ENCODE measurements at places on chromosomes 4 and X. TPM values are rescaled to one million over a fixed set of nuclear protein-coding genes. Genes with fewer than 3 reads are reported as not detected.

The ATP1B4 gene
- total RNA-seq: not detected

DNA sequence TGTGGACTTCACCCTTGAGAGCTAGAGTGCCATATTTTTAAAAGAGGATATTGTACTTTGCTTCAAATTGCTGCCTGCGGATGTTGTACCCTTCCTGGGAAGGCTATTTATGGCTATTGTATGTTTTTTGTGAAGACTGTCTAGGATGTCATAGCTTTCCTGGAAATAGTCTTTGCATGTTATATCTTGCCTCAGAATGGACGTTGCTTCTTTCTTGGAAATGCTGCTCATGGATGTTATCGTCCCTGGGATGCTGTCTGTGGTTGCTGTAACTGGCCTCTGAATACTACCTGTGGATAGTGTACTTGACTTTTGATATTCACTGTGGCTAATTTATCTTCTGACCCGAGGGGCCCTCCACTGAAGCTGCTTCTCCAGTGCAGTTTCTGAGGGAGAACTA lies 146.8 kb downstream of the ENOX2 start:
- DNase-seq: no peak

GRCh38 chr4:169293343-169294176 lies 22.8 kb upstream of the SH3RF1 start:
- peak; percentile 24 for DNase-seq

- no peak for DNase-seq
Measured at GRCh38 chrX:12526306-12526705, 264.9 kb upstream of the PRPS2 start.

GRCh38 chr4:24979554-24979953 lies 51.2 kb downstream of the LGI2 start:
- DNase-seq: no peak

The PASD1 gene
- total RNA-seq: not detected

DNA sequence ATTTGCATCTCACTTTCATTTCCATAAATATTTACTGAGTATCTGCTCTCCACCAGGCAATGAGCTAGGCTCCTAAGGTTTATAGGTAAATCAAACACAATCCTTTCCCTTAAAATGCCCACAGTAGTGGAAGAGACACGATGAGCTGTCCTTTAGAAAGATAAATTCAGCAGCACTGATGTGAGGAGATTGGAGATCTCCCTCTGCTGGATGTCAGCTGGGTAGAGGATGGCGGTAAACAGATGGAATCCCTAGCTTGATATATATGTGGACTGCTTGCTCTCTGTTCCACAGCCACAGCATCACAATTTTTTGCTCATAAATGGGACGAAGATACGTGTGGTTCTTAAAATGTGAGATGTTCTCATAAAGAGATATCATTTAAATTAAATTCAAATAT lies 216.4 kb upstream of the RASGEF1B start:
- no peak for DNase-seq

The SPANXC gene
- not detected for total RNA-seq

The TRIML1 gene
- not detected for total RNA-seq

DNA sequence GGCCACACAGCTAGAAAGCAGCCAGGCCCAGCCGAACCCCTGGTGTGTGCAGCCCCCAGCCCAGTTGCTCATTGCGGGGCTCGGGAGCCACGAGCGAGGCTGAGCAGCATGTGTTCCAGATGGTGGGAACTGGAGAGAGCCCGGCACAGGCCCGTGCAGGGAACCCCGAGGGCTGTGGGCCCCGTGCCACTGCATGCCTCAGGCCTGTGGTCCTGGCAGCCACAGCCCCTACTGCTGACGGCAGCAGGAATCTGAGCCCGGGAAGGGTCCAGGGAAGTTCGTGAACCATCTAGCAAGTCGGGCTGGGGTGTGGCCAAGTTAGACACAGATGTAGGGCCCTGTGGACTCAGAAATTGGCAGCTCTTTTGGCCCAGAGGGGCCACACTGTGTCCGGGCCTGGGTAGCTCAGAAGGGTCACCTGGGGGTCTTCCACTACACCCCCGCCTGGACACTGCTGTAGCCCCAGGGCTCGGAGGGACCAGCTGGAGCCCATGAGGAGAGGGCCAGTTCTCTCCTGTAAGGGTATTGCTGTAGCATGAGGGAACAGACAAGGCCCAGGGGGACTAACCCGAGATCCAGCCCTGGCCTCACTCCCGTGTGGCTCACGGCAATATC lies 12.1 kb downstream of the HTRA3 start:
- no peak for DNase-seq

The RPS6KA6 gene
- total RNA-seq: not detected

DNA sequence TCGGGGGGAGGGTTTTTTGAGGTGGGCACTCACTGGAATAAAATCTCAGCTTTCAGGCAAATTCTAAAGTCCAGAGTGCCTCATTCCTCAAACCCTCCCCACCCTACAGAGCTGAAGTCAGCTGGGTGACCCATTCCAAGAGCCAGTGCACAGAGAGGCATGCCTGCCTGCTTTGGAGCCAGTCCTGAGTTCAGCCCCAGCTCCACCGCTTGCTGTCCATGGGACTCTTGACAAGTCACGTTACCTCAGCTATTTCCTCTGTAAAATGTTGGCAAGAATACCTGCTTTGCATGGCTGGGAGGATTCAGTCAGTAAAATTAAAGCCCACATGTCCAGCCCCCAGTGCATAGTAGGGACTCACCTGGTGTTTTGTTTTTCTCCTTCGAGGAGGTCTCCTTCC lies 125.9 kb upstream of the PJA1 start:
- no peak for DNase-seq

The LSM6 gene
- 64.3 TPM for total RNA-seq

The FGF16 gene
- not detected for total RNA-seq

The OPRPN gene
- not detected for total RNA-seq

The RASL11B gene
- 0.13 TPM for total RNA-seq

DNA sequence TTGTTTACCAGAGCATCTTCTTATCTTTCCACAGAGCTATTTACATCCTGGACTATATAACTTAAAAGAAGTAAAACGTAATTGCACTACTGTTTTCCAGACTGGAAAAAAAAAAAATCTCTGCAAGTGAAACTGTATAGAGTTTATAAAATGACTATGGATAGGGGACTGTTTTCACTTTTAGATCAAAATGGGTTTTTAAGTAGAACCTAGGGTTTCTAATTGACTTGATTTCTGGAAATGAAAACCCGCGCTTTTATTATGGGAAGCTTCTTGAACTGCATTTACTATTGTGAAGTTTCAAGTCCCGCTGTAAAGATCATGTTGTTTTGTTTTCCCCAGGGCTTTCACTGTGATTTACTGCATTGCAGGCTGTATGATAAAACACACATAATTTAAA lies 162.7 kb downstream of the STIM2 start:
- no peak for DNase-seq

The TRPC5OS gene
- not detected for total RNA-seq

DNA sequence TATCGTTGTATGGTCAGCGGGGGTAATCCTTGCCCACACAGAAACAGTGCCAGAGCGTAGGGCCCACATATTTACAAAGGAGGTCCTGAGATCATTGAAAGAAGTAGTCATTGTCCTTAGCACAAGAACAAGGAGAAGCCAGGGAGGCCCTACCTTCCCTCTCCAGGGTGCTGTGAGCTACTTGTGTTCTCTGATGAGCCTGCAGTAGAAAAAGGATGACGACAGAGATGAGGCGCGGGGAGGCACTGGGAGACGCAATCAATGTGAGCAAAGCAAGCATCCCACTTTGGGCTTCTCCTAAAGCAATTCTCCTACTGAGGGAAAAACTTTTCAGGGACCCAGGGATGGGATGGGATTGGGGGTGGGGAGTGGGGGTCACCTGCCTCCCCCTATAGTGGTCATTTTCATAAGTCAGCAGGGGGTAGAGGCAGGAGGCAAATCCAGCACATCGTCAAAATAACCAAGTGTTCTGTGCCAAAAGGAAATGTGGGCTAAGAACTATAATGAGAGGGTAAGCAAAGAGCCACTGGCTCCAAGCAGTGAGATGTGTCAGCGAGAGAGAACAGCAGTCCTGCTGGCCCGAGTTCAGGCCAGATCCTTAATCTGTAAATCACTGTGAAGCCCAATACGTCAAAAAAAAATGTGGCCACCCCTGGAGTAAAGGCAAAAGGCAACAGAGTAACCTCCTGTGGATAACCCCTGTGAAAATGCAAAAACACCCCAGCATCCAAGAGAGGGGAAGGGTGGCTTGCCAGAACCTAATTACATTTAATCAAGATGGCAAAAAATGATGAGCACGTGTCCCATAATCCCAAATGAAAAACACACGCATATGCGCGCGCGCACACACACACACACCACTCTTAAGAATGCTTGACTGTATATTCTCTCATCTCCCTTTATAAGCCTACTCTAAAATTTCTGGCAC lies 136.6 kb upstream of the HHIP start:
- no peak for DNase-seq

DNA sequence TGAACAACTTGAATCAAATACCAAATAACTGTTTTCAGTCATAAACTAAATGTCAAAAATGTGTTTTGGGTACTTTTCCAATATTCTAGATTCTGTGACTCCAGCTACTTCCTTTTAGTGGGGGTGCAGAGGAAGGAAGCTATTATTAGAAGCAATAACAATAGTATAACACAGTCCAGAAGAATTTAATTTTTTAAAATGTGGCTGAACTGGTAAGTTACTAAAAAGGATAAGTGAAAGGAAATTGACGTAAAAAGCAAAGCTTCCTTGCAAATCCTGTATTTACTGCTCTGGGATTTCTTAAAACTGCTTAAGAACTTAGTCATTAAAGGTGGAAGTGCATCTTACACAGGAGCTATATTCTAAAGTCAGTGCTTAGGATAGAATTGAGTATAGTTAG lies 53.2 kb downstream of the MOSPD2 start:
- no peak for DNase-seq

GRCh38 chr4:54819034-54819433 lies 161.3 kb downstream of the KIT start:
- DNase-seq: no peak

DNA sequence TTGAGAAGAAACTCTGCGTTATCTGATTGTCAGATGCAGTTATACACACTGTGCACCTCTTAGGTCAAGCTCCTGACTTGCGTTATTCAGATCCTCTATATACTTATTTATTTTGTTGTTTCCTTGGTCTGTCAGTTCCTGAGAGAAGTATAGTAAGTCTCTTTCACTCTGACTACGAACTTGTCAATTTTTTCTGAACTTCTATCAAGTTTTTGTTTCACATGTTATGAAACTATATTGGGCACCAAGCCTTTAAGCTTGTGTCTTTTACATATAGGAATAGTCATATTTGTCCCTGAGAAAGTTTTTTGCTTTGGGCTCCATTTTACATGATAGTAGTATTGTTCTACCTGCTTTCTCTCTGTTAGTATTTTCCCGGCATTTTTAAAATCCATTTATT lies 31.7 kb downstream of the ZNF275 start:
- DNase-seq: no peak

DNA sequence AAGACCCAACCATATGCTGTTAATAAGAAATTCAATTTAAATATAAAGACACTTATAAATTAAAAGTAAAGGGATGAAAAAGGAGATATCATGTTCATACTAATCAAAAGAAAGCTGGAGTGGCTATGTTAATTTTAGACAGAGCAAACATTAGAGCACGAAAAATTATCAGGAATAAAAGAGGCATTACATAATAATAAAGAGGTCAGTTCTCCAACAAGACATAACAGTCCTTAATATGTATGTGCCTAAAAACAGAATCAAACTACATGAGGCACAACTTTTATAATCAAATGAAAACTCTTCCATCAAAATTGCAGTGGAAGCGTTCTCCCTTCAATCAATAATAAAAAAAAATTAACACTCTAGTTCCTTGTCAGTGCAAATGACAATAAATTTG lies 62.6 kb downstream of the ARHGEF6 start:
- DNase-seq: no peak

DNA sequence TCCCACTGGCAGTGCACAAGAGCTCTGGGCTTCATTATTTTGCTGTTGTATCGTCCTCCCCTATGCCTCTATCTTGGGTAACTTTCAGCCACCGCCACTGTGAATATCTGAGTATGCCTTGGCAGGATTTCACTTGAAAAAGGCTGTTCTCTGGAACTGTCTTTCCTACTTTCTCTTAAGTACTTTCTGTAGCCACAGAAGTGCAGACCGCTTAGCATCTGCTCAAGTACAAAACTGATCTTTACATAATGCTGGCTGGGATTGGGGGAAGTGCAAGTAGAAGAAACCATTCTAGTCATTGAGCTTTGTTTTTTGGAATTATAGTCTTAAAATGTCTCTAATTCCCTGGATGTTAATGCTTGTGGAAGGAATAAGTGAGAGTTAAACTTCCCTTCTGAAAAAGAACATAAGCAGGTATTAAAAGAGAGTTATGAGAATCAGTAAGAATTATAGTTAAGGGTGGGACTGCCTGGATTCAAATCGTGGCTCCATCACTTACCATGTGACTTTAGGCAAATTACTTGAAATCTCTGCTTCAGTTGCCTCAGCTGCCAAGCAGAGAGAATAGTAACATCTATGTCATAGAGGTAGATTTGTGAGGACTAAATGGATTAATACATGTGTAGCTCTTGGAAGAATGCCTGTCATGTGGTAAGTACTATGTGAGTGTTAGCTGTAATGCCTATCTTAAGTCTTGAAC lies 77.5 kb downstream of the MID1IP1 start:
- DNase-seq: no peak

DNA sequence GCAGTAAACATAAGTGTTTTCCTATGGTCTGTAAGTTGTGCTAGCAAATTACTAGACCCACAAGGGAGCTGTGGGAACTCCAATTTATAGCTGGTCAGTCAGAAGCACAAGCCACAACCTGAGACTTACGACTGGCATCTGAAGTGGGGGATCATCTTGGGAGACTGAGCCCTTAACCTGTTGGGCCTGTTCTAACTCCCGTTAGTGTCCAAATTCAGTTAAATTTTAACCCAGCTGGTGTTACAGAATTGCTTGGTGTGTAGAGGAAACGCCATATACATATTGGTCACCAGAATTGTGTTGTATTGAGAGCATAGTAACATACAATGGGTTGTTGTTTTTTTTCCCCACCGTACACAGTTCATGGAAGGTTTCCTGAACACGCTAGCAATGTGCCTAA lies 25.1 kb upstream of the NFXL1 start:
- DNase-seq: no peak

The PAK3 gene
- total RNA-seq: 0.05 TPM

- no peak for DNase-seq
Measured at GRCh38 chr4:112411781-112412550, 104.0 kb downstream of the NEUROG2 start.
